ENCODE measurements at places on chromosomes 5 and 9. TPM values are rescaled to one million over a fixed set of nuclear protein-coding genes. Genes with fewer than 3 reads are reported as not detected.

- no peak for DNase-seq
Measured at GRCh38 chr5:113115061-113115460, 138.5 kb downstream of the DCP2 start.

- DNase-seq: no peak
Measured at GRCh38 chr9:123234853-123235252, 33.5 kb downstream of the STRBP start.

- DNase-seq: peak; percentile 47
Measured at GRCh38 chr9:73038613-73039012, 85.8 kb upstream of the ALDH1A1 start.

- DNase-seq: no peak
Measured at GRCh38 chr9:97853844-97854695, 1.0 kb downstream of the FOXE1 start.

GRCh38 chr9:23117616-23118015, 671.0 kb downstream of the DMRTA1 start:
- no peak for DNase-seq

DNA sequence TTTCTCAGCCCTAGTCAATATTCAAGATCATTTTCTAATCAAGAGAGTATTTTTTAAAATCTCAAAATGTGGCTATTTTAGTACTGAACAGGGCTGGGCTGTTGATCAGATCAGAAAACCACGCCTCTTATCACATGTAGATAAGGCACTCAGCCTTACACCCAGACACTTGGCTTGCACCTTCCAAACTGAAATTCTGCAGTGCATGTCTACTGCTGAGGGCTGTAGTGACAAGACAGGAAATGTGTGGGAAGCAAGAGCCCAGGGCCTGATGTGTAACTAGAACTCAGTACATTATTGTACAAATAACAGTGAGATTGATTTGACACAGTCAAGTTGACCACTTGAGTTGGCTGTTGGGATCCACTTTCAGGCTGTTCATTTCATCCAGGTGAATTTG, 48.6 kb downstream of the UBE2QL1 start:
- no peak for DNase-seq

Gene TLX3
- not detected for total RNA-seq
